ENCODE measurements at places on chromosomes 11 and 22.

GRCh38 chr22:29089507-29089906 lies 16.7 kb downstream of the KREMEN1 start:
- DNase-seq, result no peak

GRCh38 chr22:25405841-25406509 lies 158.5 kb upstream of the GRK3 start:
- DNase-seq, result no peak

GRCh38 chr11:14044916-14045315 lies 82.4 kb downstream of the SPON1 start:
- DNase-seq, result no peak

DNA sequence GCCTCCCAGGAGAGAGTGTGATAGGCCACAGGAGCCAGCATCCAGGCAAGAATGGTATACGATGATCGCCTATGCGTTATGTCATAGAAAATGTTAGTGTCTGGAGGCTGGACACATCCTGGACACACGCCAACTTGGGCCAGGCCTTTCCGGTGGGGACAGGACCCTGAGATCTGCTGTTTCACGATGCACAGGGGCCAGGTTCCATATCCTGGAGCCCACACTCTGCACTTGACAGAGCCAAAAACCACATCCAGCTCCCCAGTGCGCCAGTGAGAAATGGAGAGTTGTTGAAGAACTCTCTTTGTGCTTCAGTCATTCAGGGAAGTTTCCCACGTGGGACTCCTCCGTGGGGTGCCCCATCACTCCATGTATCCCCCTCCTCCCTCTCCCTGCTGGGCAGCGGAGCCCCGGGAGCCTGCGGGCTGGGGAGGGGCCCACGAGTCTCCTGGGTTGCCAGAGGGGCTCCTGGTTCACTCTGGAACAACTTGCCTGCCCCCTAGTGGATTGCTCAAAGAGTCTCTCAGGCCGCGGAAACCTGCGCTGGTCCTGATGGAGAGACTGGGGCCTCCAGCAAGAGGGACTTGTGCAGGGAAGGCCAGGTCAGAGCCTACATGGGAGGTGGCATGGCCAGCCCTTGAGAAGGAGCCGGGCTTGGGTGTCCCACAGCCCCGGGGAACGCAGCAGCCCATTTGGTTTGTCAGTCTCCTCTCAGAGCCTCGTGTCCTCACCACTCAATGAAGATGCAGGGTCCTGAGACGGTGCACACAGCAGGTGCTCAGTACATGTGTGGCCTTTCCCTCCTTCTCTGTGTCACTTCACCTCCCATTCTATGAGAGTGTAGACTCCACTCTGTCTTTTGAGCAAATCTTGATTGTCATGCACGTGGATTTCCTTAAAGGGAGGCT lies 10.2 kb upstream of the LRRC32 start:
- DNase-seq, result no peak

DNA sequence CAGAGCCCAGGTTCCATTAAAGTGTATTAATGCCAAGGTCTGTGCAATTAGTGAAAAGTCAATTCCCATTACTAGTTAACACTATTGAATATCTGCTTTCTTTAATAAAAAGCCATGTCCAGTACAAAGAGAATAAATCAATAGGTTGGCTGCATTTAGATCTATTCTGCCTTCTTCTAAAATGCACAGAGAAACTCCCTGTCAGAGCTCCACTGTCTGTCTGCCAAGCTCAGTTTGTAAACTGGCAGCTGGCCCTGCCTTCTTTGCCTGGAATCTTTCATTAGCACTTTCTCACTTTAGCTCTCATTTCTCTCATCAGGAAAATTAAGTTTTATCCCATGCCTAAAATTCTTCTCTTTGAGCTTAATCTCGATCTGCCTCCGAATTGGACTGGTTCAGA lies 35.6 kb downstream of the ARL14EP start:
- DNase-seq, result no peak

GRCh38 chr11:42021911-42022310 lies 562.5 kb upstream of the LRRC4C start:
- no peak for DNase-seq

- no peak for DNase-seq
Measured at GRCh38 chr22:30941363-30941740, 27.2 kb downstream of the MORC2 start.

GRCh38 chr11:102933627-102934026 lies 21.9 kb downstream of the MMP13 start:
- DNase-seq, result no peak

DNA sequence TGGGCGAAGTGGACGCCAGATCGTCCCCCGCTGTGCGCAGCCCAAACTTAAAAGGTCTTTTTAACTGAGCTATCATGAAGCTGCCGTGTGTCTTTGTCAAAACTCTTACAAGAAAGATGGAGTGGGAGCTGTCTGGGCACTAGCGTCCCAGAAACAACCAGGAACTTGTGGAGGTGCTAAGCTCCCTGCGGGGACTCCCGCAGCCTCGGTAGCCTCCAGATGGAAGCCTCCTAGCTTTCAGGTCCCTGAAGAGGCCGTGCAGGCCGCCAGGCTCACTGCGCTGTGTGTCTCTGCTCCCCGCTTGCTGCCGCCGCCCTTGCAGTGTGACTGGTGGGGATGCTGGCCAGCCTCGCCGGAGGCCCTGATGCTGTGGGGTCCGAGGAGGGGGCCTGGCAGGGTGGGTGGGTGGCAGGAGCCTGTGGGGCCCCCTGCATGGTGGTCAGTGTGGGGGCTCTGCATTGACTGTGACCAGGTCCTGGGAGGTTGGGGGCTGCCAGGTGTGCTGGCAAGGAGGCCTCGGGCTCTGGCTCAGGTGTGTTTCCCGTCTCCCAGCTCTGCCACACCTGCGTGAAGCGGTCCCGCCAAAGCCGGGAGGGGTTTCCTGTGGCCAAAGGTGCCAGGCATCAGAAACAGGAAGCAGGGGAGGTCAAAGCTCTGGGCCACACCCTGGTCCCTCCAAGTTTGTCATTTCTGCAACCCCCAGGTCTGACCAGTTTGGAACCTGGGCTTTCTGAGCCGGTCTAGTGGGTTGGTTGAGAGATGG lies 1.2 kb downstream of the TRABD start:
- DNase-seq, result no peak

DNA sequence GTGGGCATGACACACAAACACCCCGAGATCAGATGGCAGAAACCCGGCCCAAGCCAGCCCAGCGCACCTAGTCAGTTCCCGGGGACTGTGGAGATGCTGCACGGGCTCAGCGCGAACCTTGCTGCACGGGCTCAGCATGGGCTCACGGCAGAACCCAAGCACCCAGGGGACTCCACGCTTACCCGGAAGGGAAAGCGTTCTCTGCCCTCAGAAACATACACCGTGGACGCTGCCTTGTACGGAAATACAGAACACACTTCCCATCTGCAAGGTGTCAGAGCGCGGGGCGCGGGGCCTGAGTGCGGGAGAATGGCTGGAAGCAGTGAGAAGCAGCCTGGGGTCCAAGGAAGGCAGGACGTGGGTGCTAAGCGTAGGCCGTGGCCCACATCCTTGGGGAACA lies 319.9 kb downstream of the NTM start:
- no peak for DNase-seq

GRCh38 chr11:123362186-123362585 lies 67.9 kb upstream of the GRAMD1B start:
- DNase-seq, result no peak

- no peak for DNase-seq
Measured at GRCh38 chr11:38598418-38598817, 2000.4 kb upstream of the RAG2 start.

DNA sequence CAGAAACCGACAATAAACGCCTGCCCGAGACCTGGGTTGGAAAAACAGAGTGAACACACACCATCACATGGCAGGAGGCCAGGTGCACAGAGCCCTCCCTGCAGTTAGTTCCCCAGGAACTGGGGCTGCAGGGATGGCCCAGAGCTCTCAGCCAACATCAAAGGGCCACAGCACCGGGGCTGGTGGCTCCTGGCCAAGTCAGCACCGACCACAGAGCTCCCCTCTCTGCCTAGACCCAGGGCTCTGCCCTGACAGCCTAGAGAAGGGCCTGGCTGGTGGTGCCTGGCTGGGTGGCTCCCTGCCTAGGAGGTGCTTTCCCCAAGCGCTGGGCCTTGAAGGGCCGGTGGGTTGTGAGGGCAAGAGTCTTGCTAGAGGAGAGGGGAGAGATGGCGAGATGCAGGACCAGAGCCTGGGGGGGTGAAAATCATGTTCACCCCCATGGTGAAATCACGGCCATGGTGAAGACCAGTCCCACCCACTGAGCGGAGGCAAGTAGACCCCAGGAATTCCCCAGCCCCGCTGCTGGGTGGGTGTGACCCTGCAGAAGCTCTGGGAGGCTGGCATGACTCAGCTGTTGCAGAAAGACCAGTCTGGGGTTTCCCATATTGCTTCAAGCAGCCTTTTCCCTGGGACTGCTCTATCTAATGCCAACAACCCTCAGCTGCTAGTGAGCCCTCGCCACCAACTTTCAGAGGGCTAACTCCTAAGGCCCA lies 7.2 kb upstream of the BID start:
- no peak for DNase-seq

DNA sequence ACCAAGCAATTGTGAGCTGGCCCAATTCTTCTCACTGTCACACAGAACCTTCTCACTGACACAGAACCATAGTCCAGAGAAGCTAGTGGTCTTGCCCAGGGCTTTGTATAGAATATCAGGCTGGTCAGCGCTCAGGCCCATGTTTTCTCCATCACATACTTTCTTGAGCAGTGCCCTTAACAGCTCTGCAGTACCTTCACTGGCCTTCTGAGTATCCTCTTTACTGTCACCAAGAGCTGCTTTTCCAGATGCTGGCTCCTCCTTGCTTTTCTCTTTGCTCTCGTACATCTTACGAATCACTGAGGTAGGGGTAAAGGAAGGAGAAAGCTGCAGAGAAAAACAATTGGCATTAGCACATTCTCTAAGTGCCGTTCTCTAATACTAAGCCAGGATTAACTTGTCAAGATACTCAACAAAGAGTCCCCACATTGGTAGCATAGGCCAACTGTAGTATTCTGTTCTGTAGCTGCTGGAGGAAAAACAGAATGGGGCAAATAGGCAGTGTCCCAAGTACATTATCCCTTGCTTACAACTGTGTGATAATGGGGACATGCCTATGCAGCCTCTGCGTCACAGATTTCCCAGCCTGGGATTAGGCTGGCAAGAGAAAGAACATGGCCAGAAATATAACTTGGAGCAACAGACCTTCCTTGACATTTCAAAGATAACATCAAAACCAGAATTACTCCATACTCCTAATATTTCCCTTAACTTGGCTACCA lies 43.5 kb downstream of the DRG1 start:
- DNase-seq, result no peak

GRCh38 chr11:82903843-82904586 lies 2.5 kb downstream of the DDIAS start:
- DNase-seq, result no peak

GRCh38 chr22:19059481-19060278 lies 62.5 kb downstream of the DGCR2 start:
- no peak for DNase-seq

DNA sequence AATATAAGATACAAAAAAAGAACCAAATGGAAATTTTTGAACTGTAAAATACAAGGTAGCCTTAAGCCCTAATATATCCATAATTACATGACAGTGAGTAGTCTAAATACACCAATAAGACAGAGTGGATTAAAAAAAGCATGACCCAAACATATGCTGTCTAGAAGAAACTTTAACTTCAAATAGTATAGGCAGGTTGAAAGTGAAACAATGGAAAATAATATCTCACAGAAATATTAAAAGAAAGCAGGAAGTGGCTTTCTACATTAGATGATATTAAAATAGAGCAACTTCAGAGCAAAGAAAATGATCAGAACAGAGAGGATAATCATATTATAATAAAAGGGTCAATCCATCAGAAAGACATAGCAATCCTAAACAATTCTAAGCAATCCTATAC lies 21.8 kb downstream of the DCUN1D5 start:
- no peak for DNase-seq

GRCh38 chr11:93908689-93909088 lies 58.3 kb upstream of the VSTM5 start:
- DNase-seq, result no peak

DNA sequence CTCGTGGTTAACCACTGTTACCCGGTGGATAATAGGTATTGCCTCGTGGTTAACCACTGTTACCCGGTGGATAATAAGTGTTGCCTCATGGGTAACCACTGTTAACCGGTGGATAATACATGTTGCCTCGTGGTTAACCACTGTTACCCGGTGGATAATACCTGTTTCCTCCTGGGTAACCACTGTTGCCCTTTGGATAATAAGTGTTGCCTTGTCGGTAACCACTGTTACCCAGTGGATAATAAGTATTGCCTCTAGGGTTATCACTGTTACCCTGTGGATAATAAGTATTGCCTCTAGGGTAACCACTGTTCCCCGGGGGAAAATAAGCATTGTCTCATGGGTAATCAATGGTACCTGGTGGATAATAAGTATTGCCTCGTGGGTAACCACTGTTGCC lies 15.0 kb upstream of the NXPE4 start:
- no peak for DNase-seq

- no peak for DNase-seq
Measured at GRCh38 chr11:7457211-7457610, 28.1 kb upstream of the OLFML1 start.

GRCh38 chr22:38753948-38754750 lies 1.6 kb downstream of the SUN2 start:
- DNase-seq, result peak; percentile 95

GRCh38 chr11:60857378-60858232 lies 1.9 kb upstream of the PTGDR2 start:
- no peak for DNase-seq

DNA sequence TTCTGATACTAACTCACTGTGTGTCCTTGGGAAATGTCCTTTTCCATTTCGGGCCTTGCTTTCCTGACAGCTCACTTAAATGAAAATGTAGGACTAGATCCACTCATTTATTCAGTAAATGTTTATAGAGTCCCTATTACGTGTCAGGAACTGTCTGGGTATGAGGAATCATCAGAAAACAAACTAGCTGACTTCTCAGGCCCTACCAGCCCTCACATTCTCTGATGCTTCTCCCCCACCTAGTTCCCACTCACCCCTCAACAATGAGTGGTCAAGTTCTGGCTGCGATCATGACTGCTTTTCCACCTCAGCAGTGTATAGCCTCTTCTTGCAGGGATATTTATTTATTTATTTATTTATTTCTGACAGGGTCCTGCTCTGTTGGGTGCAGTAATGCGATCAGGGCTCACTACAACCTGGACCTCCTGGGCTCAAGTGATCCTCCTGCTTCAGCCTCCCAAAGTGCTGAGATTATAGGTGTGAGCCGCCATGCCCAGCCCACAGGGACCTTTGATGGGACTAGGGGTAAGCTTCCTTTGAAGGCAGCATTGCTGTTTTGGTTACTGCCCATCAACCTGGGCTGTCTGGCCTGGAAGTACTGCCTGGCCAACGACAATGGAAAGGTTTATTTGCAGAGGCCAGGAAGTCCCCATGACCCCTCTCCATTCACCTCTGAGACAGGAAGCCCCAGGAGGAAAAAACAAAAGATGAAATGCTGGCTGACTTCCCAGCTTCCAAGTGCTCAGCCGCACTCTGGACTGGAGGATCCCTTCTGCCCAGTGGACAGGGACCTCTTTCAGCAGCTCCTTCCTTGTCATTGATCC lies 33.1 kb upstream of the POLD3 start:
- no peak for DNase-seq

GRCh38 chr11:64489831-64490441 lies 101.1 kb upstream of the SLC22A12 start:
- DNase-seq, result no peak
